ENCODE measurements at places on chromosomes 4 and X.

DNA sequence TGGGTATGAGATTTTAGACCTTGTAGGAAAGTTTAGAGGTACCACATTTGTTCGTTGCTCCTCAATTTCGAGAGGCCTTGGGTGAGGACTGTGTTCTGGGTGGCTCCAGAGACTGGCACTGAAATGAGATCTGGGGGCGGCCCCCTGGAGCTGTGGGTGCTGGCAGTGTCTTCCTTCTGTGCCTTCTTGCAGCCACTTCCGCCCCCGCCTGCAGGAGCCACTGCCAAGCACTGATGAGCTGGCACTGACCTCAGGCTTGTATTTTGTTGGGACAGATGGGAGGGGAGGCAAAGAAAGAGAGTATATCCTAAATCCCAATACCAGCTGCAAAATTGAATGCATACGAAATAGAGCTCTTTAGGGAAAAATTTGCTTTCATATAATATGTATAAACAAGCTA is 64.5 kb upstream of the CLDN34 start:
- DNase-seq: no peak

DNA sequence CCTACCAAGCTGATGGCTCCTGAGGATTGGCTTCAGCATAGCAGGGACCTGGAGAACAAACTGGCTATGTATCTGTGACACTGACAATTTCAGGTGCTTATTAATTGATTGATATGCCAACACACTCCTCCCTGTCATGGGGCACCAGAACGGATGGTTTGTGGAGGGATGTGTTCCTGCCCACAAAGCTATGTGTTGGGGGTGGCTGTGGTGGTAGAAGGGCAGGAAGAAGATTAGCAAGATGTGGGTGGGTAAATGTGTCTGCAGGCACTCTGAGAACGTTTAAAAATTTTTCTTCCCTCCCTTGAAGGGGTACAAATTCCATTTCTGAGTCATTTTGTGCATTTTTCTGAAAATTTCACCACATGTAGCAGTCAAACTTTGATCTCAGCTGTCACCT is 55.0 kb upstream of the SCML1 start:
- no peak for DNase-seq

GRCh38 chr4:2370597-2371320 is 47.7 kb downstream of the ZFYVE28 start:
- no peak for DNase-seq

GRCh38 chr4:6194458-6195195 is 5.7 kb downstream of the JAKMIP1 start:
- DNase-seq: no peak

DNA sequence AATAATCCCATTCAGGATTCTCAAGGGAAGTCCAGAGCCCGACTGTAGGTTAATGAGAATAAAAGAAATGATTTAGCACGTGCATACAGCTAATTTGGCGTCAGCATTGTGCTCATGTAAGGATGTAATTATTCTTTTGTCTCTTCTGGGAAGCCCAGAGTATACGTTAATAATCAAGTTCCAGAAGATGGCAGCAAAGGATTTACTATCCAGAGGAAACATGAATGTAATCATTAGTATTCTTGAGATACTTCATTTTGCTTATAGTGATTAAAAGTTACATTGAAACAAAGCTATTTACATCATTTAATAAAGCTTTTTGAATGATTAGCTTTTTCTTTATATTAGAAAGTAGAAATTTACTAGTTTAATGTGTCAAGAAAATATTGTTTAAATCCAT is 27.1 kb upstream of the MAP9 start:
- DNase-seq: no peak

DNA sequence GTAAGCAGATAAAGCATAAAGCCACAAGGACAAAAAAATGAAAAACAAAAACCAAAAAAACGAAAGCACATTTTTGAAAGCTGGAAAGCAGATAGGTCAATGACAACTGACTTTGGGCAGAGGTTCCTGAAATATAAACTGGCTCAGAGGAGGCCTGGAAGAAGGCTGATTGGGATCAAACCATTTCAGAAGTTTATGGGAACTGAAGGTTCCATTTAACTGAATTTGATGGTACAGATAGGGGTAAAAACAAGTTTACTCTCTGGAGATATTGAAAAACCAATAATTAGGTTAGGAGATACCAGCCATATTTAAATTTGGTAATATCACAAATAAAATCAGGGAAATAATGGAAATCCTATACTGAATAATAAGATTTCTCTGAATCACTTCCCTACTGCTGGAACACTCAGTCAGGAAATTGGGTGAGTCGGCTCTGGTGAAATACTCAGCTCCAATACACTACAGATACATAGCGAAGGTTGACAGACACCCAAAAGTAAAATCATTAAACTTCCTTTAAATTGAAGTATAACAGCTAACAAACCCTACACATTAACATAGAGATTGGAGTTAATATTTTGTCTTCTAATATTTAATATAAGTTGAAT is 1584.3 kb downstream of the STIM2 start:
- DNase-seq: no peak

GRCh38 chr4:2045518-2045951 is 13.6 kb upstream of the NAT8L start:
- DNase-seq: no peak

DNA sequence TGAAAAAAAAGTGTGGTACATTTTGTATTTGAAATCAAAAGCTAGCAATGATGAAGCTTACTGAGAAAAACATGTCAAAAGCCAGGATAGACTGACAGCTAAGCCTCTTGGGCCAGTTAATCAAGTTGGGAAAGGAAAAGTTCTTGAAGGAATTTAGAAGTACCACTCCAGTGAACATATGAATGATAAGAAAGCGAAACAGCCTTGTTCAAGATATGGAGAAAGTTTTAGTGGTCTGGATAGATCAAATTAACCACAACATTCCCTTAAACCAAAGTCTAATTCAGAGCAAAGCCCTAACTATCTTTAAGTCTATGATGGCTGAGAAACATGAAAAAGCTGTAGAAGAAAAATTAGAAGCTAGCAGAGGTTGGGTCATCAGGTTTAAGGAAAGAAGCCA is 268.3 kb downstream of the PDHA2 start:
- DNase-seq: no peak

DNA sequence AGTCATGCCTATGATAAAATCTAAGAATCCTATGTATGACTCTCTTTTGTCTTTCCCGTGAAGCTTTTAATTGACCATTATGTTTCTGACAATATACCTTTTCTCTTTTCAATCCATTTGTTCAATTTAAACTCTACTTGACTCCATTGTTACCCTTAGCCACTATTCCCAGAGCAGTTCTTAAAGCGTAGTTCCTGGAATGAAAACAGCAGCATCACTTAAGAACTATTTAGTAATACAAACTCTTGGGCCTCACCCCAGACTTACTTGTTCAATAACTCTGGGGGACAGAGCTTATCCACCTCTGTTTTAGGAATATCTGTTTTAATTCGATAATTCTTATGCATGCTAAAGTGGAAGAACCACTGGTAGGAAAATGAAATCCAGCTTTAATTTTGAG is 358.4 kb downstream of the PRR32 start:
- DNase-seq: no peak

DNA sequence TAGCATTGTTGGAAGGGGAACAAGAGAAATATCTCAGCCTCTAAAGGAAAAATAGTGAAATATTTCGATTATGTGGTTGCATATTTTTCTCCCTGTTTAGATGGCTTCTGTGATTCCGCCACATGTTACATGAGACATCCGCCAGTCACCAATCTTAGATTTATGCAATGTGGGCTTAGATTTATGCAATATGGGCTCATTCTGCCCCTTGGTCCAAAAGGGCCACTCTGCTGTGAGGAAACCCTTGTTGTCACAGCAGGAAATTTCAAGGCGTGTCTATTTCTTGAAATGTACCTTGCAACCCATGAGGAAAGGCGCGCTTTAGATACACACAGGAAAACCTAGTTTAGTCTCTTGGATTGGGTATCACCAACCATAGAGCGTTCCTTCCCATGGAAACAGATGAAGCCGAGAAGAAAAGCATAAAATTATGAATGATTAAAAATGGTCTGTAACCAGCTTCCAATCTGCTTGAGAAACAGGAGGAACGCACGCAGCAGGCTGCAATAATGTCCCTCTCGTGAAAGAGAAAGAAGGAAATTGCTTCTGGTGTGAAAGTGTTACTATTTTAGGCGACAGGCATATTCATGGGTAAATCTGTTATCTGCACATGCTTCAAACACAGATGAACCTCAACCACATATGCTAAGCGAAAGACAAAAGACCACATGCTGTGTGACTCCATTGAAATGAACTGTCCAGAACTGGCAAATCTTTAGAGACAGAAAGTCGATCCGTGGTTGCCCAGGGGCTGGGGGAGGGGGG is 3.7 kb downstream of the RS1 start:
- no peak for DNase-seq

DNA sequence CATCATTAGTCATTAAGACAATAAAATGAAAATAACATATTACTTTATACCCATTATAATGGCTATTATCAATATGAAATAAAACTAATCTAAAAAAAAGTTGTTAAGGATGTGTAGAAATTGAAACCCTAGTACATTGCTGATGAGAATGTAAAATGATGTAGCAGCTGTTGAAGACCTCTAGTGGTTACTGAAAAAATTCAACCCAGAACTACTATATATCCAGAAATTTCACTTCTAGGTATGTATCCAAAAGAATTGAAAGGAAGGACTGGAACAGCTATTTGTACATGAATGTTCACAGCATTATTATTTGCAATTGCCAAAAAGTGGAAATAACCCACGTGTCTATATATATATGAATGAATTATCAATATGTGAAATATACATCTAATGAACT is 180.3 kb upstream of the KLHL4 start:
- no peak for DNase-seq

DNA sequence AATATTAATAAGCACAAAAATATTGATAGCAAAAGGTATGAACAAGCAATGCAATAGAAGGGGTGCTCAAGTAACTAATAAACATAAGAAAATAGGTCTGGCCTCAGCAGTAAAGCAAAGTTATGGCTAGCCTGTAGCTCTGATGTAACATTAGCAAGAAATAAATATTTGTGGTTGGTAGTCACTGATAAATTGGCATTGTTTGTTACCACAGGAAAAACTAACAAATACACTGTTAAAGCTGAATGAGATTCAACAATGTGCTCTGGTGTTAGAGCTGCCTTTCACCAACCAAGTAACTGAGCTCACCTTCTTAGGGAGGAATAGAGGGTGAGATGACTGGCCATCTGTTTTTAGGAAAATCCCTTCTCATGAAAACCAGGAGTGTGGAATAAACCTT is 71.4 kb downstream of the AREG start:
- no peak for DNase-seq

DNA sequence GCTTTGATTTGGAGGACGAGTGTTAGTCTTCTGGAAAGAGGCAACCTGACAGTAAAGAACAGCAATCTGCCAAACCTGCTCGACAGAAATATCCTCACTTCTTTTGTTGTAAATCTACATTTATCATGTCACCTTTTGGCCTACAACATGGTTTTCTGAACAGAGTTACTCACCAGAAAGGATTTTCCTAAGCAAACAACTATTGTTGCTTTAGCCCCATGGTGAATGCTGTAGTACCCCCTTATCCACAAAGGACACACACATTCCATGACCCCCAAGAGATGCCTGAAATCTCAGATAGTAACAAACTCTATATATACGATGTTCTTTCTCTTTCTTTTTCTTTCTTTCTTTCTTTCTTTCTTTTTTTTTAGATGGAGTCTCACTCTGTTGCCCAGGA is 42.7 kb downstream of the TMEM150C start:
- no peak for DNase-seq

GRCh38 chr4:174069848-174070330 is 213.6 kb downstream of the FBXO8 start:
- DNase-seq: no peak

GRCh38 chr4:159169404-159170302 is 66.8 kb downstream of the RAPGEF2 start:
- no peak for DNase-seq

GRCh38 chrX:38066934-38067333 is 60.6 kb downstream of the SYTL5 start:
- no peak for DNase-seq

DNA sequence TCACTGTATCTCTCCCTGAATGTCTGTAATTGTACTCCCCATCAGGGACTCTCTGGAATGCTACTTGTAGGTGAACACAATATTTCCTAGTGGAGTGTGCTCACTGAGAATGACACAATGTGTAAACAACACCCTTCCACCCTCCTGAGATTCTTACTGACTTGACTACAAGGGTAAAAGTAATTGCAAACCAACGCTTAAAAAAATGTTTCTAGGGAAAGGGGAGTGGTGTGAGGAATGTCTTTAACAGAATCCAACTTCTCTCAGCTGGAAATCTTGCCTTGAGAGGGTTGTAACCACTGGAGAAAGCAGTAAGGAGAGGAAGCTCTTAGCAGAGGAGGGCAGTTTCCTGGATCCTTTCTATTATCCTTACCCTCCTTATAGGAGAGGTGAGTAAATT is 5.1 kb upstream of the RAPGEF2 start:
- DNase-seq: no peak

GRCh38 chr4:182085051-182085480 is 158.1 kb upstream of the TENM3 start:
- no peak for DNase-seq

DNA sequence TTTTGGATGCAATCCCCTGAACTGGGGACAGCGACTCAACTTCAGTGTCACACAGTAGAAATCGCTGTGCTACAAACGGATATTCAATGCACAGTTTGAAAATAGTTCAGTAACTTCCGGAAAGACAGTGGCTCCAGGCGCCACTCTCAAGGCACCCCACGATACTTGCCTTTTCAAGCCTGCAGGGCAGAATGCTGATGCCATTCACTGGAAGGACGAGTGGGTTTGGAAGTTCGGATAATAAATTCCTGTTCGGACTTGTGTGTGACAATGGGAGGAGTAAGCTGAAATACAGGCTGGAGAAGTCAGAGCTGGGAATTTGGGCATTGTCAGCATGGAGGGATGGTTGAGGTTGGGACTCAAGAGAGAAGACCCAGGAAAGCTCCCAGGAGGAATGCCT is 64.3 kb upstream of the HELT start:
- no peak for DNase-seq

- no peak for DNase-seq
Measured at GRCh38 chr4:140126261-140126660, 27.7 kb downstream of the MAML3 start.

DNA sequence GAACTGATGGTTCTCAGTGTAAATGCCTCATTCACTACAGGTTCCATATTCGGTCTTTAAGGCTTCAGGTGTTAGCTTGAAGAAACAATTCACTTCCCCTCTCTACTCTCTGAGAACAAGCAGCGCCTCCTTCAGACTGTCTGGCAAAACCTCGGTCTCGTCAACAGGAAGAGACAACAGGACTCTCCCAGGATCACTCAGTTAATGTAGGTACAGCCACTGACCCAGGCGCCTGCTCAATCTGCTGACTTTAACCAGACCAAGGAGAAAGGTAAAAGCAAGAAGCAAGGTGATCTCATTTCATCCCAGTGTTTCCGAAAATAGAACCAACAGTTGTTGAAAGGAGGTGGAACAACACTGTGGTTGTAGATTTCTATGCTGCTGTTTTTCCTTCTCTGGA is 102.2 kb downstream of the SLC2A9 start:
- no peak for DNase-seq

GRCh38 chr4:110609044-110609750 is 13.7 kb downstream of the PITX2 start:
- no peak for DNase-seq

GRCh38 chrX:23644744-23645143 is 22.5 kb upstream of the PRDX4 start:
- DNase-seq: no peak

Data from stimulated activated CD4-positive, alpha-beta T cell treated with anti-CD3 and anti-CD28 coated beads, Interleukin-4, amount 100 ng/mL, for 1 hour (primary cell).